Mesenteric fat pad (tissue), 1 donor: ENCODE measurements at places on chromosomes 3 and 15. TPM values are rescaled to one million over a fixed set of nuclear protein-coding genes. Genes with fewer than 3 reads are reported as not detected.

NEIL1 gene
- total RNA-seq: 17.9 TPM

TMCO5A gene
- not detected for total RNA-seq

ADAMTS17 gene
- total RNA-seq: 2.3 TPM

SLC27A2 gene
- total RNA-seq: 1.7 TPM
